ENCODE measurements at places on chromosomes 5 and 9. TPM values are rescaled to one million over a fixed set of nuclear protein-coding genes. Genes with fewer than 3 reads are reported as not detected.

Gene ZBTB5
- total RNA-seq = 9.1 TPM

Gene OR13F1
- total RNA-seq = not detected

DNA sequence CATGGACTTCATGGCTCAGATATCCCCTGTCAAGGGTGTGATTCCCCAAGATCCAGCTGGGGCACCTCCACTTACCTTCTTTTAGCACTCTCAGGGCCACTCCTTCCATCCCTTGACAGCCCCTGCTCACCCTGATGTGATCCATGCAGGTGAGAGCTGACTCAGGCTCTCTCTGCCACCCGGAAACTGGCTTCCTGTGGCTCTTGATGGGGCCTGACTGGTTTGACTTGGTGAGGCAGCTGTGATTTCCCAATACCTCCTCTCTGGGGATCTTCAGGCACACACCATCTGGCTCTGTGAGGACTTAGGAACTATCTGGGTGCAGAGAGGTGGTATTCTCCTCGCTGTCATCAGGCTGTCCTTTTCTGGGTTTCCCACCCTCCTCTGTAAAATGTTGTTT lies 7.9 kb upstream of the FAT2 start:
- no peak for DNase-seq

DNA sequence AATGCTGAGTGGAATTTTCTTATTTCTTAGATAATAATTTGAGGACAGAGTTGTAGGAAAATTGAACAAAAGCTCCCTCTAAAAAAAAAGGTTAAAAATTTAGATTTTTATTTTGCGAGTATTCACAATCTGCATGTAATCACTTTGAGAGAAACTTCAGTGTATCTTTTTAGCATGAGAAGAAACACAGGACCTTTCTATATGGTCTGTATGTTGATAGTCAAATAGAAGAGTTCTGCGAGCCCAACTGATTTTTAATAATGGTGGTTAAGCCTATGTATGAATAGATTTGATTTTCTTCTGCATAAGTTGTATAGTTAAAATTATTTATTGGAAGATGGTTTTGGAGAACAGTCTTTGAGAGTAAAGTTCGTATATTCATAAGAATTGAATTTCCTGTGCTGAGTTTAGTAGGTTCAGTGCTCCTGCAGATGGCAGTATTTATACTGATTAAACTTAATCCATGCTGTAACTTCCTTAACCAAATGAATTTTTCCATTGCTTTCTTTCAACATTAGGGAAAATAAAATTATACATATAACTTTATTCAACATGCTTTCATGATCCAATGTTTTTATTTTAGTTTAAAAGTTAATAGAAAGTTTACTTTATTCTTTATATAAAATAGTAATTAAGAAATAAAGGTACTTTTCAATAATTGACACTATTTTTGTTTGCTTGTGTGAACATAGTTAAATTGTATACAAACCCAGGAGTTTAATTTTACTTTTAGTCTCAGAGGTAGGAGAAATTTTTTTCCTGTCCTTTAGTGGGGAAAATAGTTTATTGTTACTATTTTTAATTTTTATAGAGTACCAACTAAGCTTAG lies 19.6 kb downstream of the TCERG1 start:
- no peak for DNase-seq

- no peak for DNase-seq
Measured at GRCh38 chr9:136419092-136419420, 8.6 kb downstream of the PMPCA start.

DNA sequence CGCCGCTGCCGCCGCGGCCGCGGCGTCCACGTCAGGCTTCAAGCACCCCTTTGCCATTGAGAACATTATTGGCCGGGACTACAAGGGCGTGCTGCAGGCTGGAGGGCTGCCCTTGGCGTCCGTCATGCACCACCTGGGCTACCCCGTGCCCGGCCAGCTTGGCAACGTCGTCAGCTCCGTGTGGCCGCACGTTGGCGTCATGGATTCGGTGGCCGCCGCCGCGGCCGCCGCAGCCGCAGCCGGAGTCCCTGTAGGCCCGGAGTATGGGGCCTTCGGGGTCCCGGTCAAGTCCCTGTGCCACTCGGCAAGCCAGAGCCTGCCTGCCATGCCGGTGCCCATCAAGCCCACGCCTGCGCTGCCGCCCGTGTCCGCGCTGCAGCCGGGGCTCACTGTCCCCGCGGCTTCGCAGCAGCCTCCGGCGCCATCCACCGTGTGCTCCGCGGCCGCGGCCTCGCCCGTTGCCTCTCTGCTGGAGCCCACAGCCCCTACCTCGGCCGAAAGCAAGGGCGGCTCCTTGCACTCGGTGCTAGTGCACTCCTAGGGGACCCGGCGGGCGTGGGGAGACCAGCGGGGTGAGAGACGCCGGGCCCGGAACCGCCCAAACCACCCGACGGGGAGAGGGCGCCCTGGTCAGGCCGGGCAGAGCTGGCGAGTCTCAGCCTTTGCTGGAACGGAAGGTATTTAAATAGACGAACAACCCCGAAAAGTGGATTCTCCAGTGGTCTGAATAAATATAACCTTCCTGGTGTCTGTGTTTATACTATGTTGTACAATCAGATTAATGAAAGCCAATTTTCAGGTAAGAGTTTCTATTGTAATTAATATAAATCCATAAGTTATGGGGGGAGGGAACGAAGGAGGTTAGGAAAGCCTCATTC lies 1.2 kb downstream of the FOXB2 start:
- no peak for DNase-seq

- no peak for DNase-seq
Measured at GRCh38 chr9:5813824-5814223, 19.1 kb downstream of the ERMP1 start.

Data from Peyer's patch (tissue), 4 donors.